HuH-7.5 (cell line): ENCODE measurements at places on chromosomes 1 and 21.

- DNase-seq: no peak
Measured at GRCh38 chr1:150444232-150444631, 43.0 kb upstream of the TARS2 start.

DNA sequence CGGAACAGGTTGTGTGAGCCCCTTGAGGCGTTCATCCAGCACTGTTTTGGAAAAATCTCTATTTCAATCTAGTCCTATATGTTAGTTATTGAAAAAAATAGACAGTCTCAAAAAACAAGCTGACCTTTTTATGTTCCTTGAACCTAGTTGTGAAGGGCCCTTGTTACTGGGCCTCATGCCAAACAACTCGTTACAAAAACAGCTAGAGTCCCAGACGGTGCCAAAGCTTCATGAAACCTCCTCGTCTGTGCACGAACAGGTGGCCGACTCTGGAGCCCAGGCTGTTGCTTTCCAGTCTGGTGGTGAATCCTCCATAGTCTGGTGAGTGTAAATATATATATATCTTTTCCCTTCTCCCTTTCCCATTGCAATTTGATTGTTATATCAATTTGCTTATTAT is at the start of gene CHIA:
TSS of gene CHIA (plus strand) at position 222 of the 400 bp plus-strand sequence. CDS start 19,617 bp downstream, outside the sequence.
- no peak for DNase-seq

DNA sequence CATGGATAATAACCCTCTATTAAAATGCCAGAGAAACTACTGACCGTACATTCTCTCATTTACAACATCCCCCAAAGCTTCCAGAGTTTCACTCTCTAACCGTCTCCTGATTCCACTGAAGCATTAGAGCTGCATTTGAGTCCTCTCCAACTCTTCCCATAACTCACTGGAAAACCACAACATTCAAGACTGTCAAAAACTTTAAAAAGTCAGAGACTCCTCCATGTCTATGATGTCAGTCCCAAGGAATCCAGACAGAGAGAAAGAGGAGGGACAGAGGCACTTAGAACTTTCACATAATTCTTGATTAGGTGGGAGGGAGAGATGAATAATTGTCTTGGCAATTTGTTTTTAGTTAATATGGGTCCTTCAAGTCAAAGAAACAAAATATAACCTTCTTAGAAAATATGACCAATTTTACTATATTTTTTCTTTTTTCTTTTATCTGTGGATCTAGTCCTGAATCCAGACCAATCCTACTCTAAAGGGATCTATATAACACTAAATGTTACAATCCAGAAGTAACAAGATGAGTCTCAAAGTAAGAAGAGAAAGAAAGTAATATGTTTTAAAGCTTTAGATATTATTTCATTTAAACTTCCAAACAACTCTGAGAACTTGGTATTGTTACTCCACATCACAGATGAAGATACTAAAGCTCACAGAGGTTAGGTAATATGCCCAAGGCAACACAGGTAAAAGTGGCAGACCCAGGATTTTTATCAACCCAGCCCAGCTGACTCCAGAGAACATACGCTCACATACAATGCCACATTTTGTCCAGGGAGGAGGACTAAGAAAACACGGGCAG is 23.8 kb downstream of the OTUD7B start:
- DNase-seq: no peak

DNA sequence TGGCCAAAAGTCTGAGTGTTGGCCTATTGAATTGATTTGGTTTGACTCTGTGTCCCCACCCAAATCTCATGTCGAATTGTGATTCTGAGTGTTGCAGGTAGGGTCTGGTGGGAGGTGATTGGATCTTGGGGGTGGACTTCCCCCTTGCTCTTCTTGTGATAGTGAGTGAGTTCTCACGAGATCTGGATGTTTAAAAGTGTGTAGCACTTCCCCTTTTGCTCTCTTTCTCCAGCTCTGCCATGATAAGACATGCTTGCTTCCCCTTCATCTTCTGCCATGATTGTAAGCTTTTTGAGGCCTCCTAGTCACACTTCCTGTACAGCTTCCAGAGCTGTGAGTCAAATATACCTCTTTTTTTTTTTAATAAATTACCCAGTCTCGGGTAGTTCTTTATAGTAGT is 297.1 kb upstream of the ZRANB2 start:
- DNase-seq: no peak

- DNase-seq: no peak
Measured at GRCh38 chr1:235734335-235734734, 84.8 kb upstream of the GNG4 start.

DNA sequence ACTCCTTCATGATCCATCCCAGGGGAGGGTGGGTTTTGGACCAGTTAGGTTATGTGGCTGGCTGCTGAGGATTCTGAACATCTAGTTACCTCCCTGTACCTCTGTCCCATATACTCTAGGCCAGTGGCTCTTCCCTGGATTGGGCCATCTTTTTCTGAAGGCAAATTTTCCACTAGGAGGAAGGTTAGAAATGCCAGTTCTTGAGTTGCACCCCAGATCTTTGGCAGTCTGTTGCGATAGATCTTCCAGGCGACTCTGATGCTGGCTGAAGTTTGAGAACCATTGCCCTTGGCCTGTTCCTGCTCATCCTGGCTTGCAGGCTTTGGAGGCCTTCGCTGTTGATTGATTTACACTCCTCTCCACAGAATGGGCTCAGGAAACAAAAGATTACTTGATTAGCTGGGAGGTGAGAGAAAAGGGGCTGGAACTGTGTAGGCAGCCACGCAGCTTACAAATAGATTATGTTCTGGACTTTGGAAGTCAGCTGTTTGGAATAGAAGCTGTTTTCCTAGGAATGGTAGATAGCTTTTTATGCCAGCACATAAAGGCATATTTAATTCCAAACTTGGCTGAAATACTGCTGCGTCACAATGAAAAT is 110.1 kb downstream of the MRPS6 start:
- DNase-seq: no peak

- DNase-seq: no peak
Measured at GRCh38 chr1:53592985-53593757, 134.0 kb downstream of the DMRTB1 start.

- no peak for DNase-seq
Measured at GRCh38 chr1:21874328-21874727, 62.3 kb downstream of the LDLRAD2 start.
